Activated CD4-positive, alpha-beta T cell treated with anti-CD3 and anti-CD28 coated beads, Interleukin-2, amount 50 U/mL, for 16 hours (primary cell): ENCODE measurements at places on chromosomes 12 and 14.

- DNase-seq: no peak
These were observed 412.0 kb upstream of the ATP2B1 start for GRCh38 chr12:90120627-90121026.

DNA sequence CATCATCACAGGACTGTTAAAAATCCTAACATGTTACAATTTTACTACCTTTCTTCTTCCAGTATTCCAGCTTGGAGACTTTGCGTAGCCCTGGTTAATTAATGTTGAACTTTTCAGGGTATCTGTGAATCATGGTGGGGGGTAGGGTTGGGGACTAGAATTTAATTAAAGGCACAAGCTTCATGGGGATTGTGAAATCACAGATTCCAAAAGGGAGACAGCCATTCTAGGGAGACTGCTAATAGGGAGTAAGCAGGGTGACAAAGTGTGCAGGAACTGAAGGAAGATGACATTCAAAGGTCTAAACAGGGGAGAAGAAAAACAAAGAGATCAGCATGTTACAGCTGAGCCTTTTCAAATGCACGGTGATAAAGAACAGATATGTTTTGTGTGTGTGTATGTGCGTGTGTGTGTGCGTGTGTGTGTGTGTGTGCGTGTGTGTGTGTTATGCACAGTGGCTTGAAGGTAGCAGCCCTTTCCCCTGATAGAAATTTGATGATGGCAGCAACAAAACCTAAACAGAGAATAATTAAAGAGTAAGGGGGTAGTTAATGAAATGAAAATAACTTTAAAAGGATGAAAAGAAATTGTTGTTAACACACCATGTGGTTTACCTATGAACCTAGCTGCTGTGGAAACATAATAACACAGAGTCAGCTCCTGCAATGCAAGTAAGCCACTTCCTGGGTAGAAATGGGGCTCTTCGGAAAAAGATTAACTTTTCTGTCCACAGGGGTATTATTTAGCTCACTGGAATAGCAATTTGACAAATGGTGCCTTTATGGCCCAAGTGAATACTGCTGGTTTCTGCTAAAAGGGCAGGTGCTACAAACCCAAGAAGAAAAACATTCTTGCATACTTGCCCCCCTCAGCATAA, 581.7 kb downstream of the DIO2 start:
- DNase-seq: no peak

DNA sequence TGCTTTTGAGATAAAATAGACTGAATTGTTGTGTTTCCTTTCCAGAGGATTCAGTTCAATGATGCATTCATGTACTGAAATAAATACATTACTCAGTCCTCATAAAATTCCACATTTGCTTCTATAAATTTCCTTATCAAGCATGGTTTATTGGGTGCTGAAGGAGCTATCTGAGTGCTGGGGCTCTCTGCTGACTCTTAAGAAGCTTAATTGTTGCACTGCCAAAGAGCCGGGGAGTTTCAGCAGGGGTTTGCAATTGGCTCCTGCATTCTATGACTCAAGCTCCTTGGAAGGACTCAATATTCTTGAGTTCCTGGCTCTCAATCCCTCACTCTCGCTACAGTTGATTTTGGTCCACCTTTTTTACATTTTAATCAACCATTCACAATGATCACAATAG, 69.8 kb upstream of the PYGL start:
- no peak for DNase-seq

GRCh38 chr14:98130691-98131090, 1141.3 kb downstream of the BCL11B start:
- no peak for DNase-seq

DNA sequence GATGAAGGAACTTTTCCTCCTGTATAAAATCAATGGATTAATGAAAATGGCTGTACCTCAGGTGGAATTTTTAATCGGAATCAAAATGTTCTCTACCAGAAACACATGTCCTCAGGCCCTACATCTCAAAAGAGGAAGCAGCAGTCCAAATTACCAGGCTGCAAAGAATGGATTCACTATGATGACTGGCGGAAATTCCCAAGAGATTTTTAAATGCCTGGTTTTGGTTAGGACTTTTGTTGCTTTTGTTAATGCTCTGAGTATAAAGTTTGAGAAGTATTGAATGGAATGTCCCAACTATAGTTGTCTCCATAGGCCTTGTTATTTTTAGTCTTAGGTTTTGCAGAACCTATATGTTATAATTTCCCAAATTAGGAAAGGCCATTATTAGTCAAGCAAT, 11.2 kb upstream of the IFNG start:
- DNase-seq: no peak

GRCh38 chr12:51390891-51391282, 319 bp downstream of the GALNT6 start:
- DNase-seq: no peak

- DNase-seq: no peak
These were observed 723 bp downstream of the ATF7 start for GRCh38 chr12:53625373-53625945.

GRCh38 chr12:24705741-24706358, 243.1 kb downstream of the BCAT1 start:
- DNase-seq: peak; percentile 54

DNA sequence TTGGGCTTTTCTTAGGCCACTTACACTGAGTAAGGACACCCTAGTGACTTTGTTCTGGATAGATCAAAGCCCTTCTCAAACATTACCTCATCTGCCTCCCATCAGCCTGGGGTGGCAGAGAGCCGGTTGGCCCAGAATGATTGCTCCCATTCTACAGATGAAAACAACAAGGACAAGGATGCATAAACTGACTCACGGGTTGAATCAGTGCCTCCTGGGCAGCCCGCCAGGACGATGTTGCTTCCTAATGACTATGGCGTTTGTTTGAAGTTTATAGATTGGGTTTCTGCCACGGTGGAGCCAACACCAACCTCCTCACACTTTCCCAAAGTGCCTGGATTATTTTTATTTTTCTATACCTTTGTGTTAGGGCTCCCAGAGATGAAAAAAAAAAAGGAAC, 3.6 kb upstream of the VRK1 start:
- DNase-seq: no peak

GRCh38 chr14:56122301-56122700, 4.1 kb downstream of the PELI2 start:
- DNase-seq: no peak

DNA sequence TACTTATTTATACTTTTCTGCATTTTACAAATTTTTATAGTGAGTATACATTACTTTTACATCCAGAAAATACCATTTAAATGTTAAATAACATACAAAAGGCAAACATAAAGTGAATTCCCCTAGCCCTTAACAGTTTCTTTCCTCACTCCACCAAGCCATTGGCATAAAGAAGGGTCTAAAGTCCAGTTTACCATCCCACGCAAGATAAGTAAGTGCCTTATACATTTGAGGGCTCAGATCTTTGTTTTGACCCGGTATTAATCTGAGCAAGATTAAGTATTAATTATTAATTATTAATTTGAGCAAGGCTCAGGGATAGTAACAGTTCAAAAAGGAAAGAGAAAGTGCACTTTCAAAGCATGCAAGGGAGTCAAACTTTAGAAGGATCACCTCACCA, 182.9 kb downstream of the DICER1 start:
- DNase-seq: no peak

DNA sequence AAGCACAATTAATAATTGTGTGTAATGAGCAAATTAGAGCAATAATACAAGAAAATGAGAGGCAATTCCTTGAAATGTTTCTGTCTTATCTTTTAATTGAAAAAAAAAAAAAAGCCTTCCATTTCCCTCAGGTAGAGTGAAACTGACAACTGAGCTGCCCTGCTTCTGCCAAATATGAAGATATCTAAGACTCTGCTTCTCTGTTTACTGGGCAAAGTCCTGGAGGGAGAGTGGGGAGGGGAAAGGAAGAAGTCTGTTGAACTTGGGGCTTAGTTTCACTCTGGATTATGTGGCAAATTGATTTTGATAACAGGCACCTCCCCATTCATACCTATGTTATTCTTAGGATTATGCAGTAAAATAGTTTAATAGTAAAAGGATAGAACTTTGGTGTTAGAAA, 364.9 kb downstream of the NRXN3 start:
- DNase-seq: no peak

DNA sequence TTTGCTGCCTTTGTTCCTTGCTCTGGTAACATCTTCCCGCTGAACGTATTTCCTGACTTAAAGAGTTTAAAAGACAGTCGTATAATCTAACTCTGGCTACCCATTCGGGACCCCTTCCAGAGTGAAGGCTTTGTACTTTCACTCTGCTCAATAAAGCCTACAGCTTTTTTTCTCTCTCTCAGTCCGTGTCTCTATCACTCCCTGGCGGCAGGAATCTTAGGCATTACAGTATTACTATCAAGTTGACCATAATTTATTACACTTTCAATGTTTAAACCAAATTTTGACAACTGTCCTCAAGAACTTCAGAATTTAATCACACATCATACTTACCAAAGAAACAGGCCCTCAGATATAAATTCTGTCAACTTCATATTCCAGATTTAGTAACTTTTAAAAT, 967.9 kb downstream of the FSCB start:
- DNase-seq: no peak

GRCh38 chr12:46342562-46343033, 30.0 kb downstream of the SLC38A2 start:
- no peak for DNase-seq

DNA sequence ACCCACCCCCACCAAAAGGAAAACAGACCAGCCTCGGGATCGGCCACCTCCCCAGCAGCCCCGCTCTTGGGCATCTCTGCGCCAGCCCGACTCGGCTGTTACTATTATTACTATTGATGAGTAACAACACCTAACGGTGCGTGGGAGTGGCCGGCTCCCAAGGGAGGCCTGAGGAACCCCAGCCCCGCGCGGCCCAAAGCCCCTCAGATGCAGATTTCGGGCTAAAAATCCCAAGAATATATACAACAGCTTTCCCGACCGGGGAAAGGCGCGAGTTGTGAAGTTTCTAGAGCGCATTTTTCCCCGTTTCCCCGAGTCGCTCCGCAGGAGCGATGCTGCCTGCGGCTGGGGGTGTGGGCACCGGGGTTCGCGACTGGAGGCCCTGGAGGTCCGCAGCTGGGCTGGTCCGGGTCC, 565 bp downstream of the NT5DC3 start:
- DNase-seq: peak; percentile 37

GRCh38 chr14:33657476-33657875, 293.4 kb downstream of the EGLN3 start:
- no peak for DNase-seq

GRCh38 chr12:32702473-32702872, 23.4 kb downstream of the DNM1L start:
- no peak for DNase-seq

DNA sequence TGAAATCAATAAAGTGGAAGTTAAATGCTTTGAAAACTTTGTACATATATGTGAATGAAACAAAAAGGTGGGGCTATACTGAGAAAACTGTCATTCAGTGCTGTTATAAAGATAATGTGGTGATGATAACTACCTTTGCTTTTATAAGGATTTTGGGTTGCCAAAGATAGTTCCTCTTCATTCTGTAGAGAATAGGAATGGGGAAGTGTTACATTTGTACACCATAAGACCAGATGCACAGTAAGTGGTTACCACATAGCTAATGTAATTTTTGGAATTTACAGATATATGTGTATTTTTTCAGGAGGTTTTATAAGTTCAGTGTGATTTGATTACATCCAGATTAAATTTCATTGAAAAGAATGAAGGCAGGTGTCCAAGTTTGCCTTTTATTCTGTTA, 18.1 kb downstream of the RAB21 start:
- no peak for DNase-seq

DNA sequence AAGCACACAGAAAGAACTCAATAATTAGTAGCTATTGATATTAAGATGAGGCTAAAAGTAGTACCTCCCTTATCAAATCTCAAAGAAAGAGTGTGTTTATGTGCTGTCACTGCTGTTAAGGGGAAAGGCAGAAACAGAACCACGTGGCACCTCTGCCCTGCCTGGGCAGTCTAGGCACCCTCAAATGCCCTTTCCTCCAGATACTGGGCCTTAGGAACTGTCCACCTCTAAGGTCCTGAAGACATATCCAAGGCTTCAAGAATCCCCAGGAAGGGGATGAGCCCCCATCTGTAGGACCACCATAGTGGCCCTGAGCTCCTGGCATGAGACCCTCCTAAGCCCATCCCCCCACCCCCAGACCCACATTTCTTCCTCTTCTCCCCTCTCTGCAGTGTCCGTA, 29.1 kb downstream of the NGB start:
- DNase-seq: no peak

- DNase-seq: peak; percentile 60
These were observed 4.6 kb downstream of the MARCHF9 start for GRCh38 chr12:57759360-57759980.

- DNase-seq: no peak
These were observed 116.8 kb downstream of the SCARB1 start for GRCh38 chr12:124746649-124747425.

DNA sequence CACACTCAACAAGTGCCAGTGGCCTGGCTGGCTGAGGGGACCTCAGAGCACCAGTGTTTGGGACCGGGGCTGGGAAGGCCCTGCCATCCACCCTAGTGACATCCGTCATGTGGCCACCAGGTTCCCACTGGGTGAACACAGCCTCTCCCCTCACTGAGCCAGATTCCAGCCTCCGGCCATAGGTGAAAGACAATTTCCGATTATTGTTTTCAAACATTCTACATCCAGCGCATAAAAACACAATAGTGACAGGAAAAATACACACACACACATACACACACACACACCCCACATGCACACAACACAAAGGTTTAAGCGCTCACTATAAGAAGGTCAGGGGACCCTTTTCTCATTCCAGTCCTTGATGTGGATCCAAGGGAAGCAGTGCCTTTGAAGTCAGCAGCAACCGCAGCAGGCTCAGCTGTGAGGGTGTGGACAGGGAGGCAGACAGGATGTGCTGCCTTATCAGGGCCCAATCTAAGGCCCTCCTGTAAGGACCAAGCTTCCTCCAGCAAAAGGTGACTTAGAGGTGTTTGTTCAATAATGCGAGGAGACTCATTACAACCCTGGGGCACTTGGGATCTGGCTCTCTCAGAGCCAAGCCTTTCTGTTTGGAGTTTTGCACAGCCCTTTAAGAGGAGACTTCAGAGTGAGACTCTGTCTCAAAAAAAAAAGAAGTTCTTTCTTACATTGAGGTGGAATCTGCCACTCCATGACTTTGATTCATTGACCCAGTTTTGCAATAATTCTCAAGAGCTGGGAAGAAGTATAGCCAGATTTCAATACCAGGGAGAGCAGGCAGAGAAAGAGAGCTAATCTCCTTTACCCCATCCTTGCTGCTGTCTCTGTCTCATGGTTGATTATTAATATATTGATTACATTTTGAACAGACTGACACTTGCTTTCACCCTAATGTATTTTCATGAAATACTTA, 227.8 kb downstream of the ZFP36L1 start:
- peak; percentile 1 for DNase-seq

- DNase-seq: no peak
These were observed 93.1 kb downstream of the DICER1 start for GRCh38 chr14:95064256-95064655.
